ENCODE measurements at places on chromosomes 5 and 9.

DNA sequence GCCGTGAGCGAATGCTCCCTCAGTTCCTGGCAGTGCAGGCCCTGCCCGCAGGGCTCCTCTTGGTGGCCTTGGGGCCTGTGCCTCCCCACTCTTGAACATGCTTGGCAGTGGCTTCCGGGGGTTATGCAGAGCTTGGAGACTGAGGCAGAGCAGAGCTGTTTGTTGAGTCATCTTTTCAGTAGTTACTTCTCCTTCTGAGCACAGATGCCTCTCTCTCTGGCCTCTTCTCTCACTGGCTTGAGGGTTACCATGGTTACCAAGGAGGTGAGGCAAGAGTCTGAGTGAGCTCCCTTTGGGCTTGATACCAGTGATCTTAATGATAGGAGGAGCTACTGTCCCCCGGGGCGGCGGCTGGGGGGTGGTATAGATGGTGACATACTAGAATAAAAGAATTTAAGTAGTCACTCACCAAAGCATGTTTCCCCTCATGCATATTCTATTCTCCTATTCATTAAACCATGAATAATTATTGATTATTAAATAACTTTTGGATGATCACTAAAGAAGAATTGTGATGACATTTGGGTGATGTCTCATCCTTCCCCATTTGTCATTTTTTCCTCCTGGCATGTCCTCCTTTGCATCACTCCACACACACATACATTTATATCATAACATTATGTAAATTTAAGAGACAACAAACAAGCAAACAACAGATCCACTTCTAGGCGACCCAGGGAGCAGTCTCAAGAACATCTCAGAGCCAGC, 111.1 kb downstream of the ARHGAP26 start:
- no peak for DNase-seq

- no peak for DNase-seq
These were observed 2.8 kb downstream of the PDGFRB start for GRCh38 chr5:150152636-150153462.

DNA sequence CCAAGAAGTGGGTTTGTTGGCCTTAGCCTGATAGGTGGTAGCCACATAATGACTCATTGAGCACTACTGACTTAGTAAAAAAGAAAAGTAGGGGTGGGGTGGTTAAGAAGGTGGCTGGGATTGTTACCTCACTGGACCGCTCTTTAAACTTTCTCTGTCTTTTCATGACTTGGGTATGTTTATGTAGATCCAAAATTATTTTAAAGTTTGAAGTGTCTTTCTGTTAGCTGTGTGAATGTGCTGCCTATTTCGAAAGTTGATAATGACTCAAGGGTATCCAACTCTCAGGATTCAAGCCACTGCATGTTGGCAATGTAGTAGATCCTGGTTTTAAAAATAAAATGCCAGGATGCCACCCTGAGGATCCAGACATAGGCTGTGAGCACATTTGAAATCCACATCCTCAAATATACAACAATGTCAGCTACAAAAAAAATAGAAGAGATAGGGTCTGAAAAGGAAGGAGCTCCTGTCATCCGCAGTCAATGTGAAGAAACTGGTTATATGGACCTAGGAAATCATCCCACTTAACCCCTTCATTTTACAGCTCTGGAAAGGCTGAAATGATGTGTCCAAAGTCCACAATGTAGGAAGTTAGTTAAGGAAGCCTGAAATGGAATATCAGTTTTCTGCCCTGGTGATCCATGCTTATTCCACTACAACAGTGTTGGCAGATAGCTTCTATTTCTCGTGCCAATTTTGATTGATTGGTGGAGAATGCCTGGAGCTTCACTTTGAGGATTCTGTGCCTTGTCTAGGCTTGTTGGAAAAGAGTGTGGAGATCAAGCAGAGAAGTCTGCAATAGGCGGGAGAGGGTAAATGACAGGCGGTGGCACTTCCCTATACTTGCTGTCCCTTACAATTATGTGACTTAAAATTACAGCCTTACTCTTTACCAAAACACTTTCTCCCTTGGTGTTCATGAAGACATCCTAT, 23.4 kb downstream of the ZNF462 start:
- DNase-seq, result no peak

- no peak for DNase-seq
These were observed 2.2 kb upstream of the CLINT1 start for GRCh38 chr5:157860898-157861890.

GRCh38 chr5:43772764-43773477, 169.9 kb downstream of the NNT start:
- no peak for DNase-seq

GRCh38 chr5:173643964-173644363, 27.5 kb upstream of the BOD1 start:
- DNase-seq, result no peak

GRCh38 chr9:17280350-17281012, 145.6 kb downstream of the CNTLN start:
- no peak for DNase-seq

DNA sequence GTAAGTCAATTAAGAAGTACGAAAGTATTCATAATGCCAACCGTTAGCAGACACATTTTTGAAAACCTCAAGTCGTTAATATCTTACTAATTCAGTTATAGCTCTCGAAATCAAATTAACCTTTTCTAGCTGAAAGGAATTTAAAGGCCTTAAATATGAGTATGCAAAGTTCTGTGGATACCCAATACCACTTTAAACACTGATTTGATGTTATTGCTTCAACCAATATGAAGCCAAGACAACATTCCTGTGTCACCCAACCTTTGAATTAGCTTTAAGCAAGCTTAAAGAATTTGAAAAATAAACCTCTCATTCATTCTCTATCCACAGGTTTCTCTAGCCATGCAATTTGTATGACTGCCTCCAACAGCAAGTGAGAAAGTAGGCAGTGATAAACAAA, 204.5 kb downstream of the MCTP1 start:
- no peak for DNase-seq

GRCh38 chr9:36128349-36128748, 8.2 kb upstream of the GLIPR2 start:
- DNase-seq, result no peak

GRCh38 chr5:180160789-180161188, 48.2 kb downstream of the RASGEF1C start:
- no peak for DNase-seq

DNA sequence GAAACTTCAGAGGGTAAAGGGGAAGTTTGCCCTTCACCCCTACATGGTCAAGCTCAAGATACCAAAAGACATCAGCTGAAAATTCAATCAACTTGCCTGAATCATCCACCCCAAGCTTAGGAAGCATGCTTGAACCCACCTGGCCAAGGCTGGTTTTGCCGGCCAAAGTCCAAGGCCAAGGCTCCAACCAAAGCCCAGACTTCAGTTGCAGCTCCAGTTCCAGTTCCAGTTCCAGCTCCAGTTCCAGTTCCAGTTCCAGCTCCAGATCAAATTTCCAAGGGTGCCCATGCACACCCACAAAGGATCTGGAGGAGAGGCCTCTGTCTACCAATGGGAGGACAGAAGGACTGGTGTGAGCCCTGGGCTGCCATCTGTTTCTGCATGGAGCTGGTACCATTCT, 4.6 kb upstream of the SERINC5 start:
- DNase-seq, result no peak

- no peak for DNase-seq
These were observed 89.6 kb downstream of the CCDC171 start for GRCh38 chr9:15642369-15642962.

DNA sequence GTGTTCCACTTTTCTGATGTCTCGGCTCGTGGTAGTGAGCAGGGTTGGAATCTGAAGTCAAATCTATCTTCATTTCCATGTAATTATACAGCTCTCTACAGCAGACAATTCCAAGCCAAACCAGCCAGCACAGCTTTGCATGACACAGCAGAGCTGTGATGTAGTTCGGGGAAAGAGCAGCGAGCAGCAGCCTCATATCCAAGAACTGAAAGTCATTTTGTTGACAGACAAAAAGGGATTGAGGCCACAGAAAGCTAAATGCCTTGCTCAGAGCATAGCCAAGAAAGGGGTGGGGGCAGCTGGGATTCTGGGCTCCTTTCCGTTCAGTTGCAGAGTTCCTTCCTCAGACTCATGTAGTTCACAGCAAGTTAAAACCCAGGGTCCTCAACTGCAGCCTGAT, 32.1 kb downstream of the LCP2 start:
- DNase-seq, result peak; percentile 28

DNA sequence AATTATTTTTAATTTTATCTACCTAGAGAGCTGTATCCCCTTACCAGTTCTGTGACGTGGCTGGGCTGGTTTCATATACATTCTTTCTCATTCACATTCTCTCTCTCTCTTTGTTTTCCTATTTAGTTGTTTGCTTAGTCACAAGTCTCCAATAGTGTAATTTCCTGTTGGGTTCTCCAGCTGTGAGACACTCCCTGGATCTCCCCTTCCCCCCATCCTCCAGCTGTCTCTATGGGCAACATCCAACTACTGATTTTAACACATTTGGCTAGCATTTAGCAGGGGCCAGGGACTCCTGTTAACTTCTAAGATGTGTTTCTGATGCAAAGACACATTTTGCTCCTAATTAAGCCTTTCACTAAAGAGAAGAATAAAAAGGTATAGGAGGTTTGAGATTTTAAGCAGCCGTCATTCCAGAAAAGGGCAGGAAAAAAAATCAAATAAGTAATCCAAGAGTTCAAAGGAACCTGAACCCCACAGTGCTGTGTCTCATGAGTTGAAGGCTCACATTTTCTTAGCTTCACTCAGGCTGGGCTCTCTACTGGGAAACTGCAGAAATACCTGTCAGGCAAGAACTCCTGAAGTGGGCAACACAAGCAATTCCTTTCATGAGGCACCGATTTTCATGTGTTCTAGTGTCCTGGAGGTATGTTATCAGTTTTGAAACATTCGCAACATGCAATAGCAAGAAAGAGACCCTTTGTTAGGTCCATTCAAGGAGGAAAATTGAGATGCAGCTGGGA, 198.7 kb upstream of the C9orf72 start:
- DNase-seq, result no peak

- DNase-seq, result no peak
These were observed 25.6 kb upstream of the SCAMP1 start for GRCh38 chr5:78334811-78335210.

DNA sequence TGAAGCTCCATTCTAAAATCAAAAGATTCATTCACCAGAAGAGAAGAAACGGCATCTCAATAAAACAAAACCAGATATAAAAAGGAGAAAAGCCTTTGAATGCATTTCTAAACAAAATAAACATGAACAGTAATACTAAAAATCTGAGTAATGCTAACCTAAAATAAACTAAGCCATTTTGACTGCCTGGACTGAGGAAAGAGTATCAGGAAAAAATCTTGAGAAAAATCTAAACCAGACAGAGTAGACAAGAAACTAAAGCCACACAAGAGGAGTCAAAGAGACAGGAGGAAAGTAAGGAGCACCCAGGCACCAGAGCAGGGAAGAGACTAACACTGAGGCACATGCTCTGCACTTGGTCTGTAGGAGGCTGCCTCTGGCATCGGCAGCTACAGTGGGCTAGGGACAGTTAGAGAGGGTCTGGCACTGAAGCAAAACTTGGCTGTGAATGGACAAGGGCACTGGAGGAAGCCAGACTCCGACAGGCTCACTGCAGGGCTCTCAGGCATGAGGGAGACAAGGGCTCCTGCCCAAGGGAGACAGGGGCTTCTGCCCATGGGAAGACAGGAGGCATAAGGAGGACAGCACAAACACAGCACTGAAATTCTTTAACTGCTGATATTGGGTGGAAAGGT, 50.2 kb downstream of the DROSHA start:
- DNase-seq, result no peak

- DNase-seq, result no peak
These were observed 117.0 kb upstream of the GNA14 start for GRCh38 chr9:77764894-77765780.

DNA sequence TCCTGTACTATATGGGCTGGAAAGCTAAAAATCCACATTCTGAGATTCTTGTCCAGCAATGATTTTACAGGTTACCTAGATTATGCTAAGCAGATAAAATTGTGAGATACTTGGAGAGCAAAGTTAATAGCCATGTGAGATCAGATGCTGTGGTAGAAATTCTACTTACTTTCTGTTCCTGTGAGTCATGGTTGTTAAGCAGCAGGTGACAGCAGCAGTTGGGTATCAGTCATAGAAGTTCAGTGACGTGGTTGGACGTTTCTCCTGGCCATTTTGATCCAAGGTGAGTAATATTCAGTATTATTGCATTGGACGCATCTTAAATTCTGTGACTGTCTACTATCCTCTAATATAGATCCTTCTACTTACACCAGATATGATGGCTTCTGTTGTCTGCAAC, 524.5 kb downstream of the TMEM38B start:
- no peak for DNase-seq

DNA sequence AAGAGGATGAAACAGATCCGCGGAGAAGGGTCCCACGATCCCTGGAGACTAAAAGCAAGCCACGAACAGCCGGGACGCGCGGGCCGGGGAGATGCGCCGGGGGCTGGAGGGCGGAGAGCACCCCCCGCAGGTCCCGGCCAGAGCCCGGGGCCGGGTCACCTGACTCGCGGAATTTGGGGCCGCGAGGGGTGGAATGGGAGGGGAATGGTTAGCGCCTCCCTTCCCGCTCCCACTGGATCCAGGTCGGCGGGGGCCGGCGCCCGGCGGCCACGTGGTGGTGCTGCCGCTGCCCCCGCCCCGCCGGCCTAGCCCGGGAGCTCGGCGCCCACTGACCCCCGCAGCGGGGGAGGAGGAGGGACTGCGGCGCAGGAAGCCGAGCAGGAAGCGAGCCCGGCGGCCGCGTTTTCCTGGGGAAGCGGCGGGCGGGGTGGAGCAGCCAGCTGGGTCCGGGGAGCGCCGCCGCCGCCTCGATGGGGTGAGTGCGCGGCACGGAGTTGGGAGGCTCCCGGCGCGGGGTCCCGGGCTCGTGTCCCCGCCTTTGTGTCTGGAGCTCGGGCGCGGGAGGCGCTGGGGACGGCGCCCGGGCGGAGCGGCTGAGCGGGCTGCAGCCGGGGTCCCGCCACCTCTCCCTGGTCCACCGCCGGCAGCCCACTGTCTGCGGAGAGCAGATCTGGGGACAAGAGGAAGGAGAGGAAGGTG, at the start of gene RAI14:
RAI14 (plus strand) TSS at position 328 of the 699 bp plus-strand sequence. CDS start 30,592 bp downstream, outside the sequence.
- peak; percentile 88 for DNase-seq

GRCh38 chr9:78539904-78540303, 243.0 kb downstream of the PSAT1 start:
- DNase-seq, result no peak

DNA sequence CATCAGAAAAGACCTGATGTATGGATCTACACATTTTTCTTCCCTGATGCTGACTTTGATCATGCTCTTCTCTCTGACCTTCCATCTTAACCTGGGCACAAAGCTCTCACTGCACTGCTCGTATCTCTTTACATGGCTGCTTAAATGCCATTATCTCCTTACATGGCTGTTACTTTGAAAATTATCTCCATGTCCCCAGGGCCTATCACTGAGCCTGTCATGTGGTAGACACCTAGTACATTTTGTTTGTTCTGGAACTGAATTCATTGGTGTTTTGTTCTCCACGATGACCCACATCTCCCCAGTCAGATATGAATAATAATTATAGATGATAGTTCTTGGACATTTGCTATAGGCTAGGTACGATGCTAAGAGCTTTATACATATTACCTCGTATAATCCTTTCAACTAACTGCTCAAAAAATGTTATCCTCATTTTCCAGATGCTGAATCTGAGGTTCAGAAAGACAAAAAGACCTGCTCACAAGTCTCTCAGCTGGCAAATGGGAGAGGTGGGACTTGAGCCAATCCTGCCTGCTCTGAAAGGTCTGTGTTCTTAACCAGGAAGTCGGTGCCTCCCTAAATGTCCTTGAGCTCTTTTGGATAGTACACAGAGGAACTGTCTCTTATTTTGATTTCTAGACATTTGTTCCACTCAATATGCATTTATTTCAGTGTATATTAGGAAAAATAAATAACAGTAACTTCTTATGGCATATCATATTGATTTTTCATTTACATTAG, 9.8 kb upstream of the CPEB4 start:
- peak; percentile 67 for DNase-seq

GRCh38 chr5:16615741-16616535, 859 bp downstream of the RETREG1 start:
- DNase-seq, result no peak
